Smooth muscle cell of the coronary artery (primary cell): ENCODE measurements at places on chromosomes 4 and X. TPM values are rescaled to one million over a fixed set of nuclear protein-coding genes. Genes with fewer than 3 reads are reported as not detected.

Gene ARSJ
- 12.3 and 22.5 TPM in 2 replicates for total RNA-seq

Gene MAGEA9B
- total RNA-seq: not detected in 2 replicates

Gene FGG
- total RNA-seq: not detected in 2 replicates

Gene CC2D2A
- 10.4 and 11.8 TPM in 2 replicates for total RNA-seq

Gene HS6ST2
- total RNA-seq: 0.08 TPM in 1 of 2 replicates, not detected in the other

Gene POU3F4
- not detected in 2 replicates for total RNA-seq

Gene ANKRD50
- total RNA-seq: 44.1 and 76.4 TPM in 2 replicates

Gene CCDC158
- total RNA-seq: 0.23 TPM in 1 of 2 replicates, not detected in the other

Gene HTR2C
- not detected in 2 replicates for total RNA-seq

Gene GAGE13
- total RNA-seq: not detected in 2 replicates

Gene PAGE5
- not detected in 2 replicates for total RNA-seq

Gene TCEAL6
- total RNA-seq: not detected in 2 replicates

Gene DCAF4L1
- under 0.01 and 0.12 TPM in 2 replicates for total RNA-seq

Gene KIAA1210
- total RNA-seq: not detected in 2 replicates
